Left ventricle myocardium inferior (tissue), 1 donor: ENCODE measurements at places on chromosomes 5 and 9. TPM values are rescaled to one million over a fixed set of nuclear protein-coding genes. Genes with fewer than 3 reads are reported as not detected.

DNA sequence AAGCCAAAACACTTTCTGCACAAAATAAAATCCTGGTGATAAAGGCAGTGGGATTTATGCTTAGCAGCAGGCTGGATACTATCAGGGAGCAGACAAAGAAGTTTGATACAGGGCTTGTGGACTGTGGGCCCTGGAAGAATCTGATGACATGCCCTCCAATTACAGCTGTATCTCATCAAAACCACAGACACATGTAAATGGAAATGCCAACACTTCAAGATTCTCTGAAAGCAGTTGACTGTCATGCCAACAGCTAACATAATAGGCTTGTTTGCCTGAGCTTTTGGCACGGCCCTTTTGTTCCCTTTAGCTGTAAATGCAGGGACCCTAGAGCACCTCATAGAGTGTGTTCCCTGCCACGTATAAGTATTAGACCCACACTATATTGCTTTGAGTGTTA lies 114.4 kb downstream of the STK32A start:
- H3K27me3 ChIP-seq, result peaks cover 10% of the 10 kb centered on the region
- no peak overlapping the region for H3K4me3 ChIP-seq
- no peak overlapping the region for H3K27ac ChIP-seq

- peaks cover 17% of the 10 kb centered on the region for H3K27me3 ChIP-seq
- H3K36me3 ChIP-seq, result no peaks in the 10 kb centered on the region
- no peak overlapping the region for H3K4me3 ChIP-seq
- H3K4me1 ChIP-seq, result peaks cover 10% of the 10 kb centered on the region
- H3K27ac ChIP-seq, result no peak overlapping the region
Observed at GRCh38 chr5:135735831-135736230, 98.6 kb upstream of the SLC25A48 start.

GRCh38 chr9:127130661-127131538 lies 8.5 kb upstream of the ANGPTL2 start:
- peak; percentile 56 for DNase-seq
- no peaks in the 10 kb centered on the region for H3K27me3 ChIP-seq
- H3K36me3 ChIP-seq, result no peaks in the 10 kb centered on the region
- H3K4me3 ChIP-seq, result no peak overlapping the region
- peaks cover 85% of the 10 kb centered on the region for H3K4me1 ChIP-seq

DNA sequence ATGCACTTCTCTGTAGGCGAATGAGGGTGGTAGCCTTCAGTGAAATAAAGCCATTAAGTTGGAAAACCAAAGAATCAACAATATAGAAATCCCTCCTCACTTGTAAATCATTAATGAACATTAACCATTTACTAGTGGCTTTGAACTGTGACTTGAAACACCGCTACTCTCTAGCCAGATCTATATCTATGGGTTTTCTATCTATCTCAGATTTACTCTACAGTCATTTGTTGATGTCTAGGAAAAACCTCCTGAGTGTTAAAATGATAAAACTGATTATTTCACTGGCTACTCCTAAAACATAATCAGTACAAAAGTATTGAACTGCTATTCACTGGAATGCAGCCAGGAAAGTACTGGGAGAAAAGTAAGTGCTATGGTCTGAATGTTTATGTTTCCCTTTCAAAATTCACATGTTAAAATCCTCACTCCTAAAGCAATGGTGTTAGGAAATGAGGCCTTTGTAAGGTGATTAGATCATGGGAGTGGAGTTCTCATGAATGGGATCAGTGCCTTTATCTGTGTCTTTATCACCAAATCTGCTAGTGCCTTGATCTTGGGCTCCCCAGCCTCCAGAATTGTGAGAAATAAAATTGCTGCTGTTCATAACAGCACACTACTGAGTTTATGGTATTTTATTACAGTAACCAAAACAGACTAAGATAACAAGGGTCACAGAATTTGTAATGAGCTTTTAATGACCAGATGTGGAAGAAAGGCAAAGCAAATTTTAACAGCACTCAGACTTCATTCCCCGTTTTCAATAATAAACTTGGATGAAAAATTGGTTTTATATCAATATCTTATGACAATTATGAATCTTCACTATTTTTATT lies 8.6 kb upstream of the OXCT1 start:
- no peaks in the 10 kb centered on the region for H3K36me3 ChIP-seq
- no peaks in the 10 kb centered on the region for H3K4me1 ChIP-seq
- H3K27ac ChIP-seq, result no peak overlapping the region
- H3K4me3 ChIP-seq, result no peak overlapping the region
- no peak for DNase-seq

- H3K4me1 ChIP-seq, result peaks cover 4% of the 10 kb centered on the region
- H3K36me3 ChIP-seq, result no peaks in the 10 kb centered on the region
- H3K27me3 ChIP-seq, result no peaks in the 10 kb centered on the region
- H3K27ac ChIP-seq, result no peak overlapping the region
- H3K4me3 ChIP-seq, result no peak overlapping the region
Observed at GRCh38 chr5:68465133-68465532, 249.6 kb downstream of the PIK3R1 start.

DNA sequence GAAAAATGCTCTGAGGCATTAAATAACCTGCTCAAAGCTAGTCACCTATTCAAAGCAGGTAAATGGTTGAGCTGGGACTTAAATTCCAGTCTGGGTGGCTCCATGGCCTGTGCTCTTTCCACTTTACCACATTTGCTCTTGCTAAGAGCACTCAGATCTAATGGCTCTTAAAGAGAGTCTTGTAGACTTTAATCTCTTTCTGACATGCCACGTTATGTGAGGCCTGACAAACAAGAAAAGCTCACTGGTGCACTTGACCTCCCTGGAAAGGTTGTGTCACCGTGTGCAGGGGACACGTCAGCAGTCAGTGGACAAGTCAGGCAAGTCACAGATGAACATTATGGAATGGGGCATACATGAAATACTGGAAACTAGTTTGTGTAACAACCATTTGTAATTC lies 129.9 kb upstream of the RPS23 start:
- no peaks in the 10 kb centered on the region for H3K36me3 ChIP-seq
- H3K4me1 ChIP-seq, result no peaks in the 10 kb centered on the region
- H3K27me3 ChIP-seq, result no peaks in the 10 kb centered on the region
- DNase-seq, result no peak
- H3K27ac ChIP-seq, result no peak overlapping the region

DNA sequence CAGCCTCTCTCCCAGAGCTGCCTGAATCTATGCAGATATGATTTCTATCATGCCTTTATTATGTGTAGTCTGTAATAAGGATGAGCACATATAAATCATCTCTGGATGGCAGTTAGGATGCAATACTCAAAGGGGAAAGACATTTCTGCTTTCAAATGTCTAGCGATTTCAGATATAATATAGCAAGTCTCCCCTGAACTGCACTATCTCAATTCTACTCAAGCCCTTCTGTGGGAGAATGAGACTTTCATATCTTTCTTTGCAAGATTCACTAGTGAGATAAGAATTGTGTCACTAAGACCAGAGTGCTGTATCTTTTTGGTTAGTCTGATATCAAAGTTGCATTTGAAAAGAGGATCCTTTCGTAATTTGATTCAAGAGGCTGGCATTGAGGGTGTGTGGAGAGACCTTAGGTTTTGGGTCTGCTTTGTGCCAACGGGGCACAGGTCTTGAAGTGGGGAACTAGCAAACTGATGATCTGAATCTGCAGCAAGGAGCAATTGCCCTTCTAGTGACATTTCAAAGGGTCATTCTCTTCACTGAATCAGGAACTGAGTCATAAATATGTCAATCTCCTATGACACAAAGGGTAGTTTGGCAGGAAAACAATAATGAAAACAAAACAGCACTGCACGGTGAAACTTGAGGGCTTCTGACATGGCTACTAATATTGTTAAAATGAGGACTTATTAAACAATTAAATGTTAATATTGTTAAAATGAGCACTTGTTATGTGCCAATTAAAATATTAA lies 305.5 kb upstream of the CLINT1 start:
- no peaks in the 10 kb centered on the region for H3K4me1 ChIP-seq
- no peak overlapping the region for H3K4me3 ChIP-seq
- peaks cover 17% of the 10 kb centered on the region for H3K27me3 ChIP-seq
- DNase-seq, result no peak
- H3K27ac ChIP-seq, result no peak overlapping the region

DNA sequence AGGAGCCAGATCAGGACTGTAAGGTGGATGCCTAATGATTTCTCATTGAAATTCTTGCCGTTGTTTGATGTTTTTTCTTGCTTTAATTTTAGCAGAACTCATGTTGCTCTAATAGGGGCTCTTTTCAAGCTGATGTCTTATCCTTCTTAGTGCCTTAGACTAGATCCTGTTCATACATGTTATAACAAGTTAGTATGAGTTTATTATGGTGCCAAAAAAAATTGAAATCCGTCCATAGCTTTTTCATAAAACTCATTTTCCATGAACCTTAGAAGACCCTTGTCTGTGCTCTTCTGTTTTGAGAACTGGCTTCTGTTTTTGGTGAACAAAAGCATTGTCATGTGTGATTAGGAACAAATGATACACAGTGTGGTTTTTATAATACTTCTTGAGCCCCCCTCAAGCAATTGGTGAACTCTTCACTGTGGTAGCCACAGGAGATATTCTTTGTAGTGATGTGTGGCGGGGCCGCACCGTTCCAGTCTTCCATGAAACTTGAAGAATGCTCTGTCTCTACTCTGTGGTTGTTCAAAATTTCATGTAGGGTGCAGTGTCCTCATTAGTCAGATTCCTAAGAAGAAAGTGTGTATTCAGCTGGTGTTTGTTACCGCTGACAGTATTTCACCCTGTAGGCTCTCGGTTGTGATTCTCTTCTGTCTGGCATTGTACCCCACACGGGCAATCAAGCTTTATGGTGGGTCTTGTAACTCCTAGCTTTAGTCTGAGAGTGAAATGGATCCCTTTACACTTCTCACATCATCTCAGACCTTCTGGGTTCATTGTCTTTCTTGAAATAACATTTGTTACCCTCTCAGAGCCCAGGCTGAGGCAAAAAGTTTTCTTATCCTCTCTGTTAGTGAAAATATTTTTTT lies 10.7 kb downstream of the OTULIN start:
- H3K27me3 ChIP-seq, result no peaks in the 10 kb centered on the region
- peak overlapping the region; percentile 28 for H3K4me3 ChIP-seq
- peak overlapping the region; percentile 63 for H3K27ac ChIP-seq
- no peak for DNase-seq

- peaks cover 14% of the 10 kb centered on the region for H3K4me1 ChIP-seq
- no peaks in the 10 kb centered on the region for H3K27me3 ChIP-seq
- DNase-seq, result no peak
Observed at GRCh38 chr9:33414889-33415500, 12.6 kb upstream of the AQP7 start.

DNA sequence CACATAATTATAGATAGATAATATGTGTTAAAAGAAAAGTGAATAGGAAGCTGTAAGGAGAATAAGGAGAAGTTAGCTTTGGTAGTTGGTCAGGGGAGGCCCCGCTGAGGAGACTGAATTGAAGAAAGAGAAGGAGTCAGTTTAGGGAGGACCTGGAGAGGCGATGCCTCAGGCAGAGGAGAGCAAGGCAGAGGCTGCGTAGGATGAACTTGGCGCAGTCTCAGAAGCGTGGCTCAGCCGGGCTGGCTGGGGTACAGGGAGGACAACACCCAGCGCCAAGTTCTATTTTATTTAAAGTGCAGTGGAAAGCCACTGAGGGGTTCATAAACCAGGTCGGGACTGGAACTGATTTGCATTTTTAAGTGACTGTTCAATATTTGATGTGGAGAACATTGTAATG lies 68.5 kb downstream of the PTCD2 start:
- no peak overlapping the region for H3K4me3 ChIP-seq
- no peaks in the 10 kb centered on the region for H3K36me3 ChIP-seq
- peak overlapping the region; percentile 47 for H3K27ac ChIP-seq
- peaks cover 53% of the 10 kb centered on the region for H3K4me1 ChIP-seq
- H3K27me3 ChIP-seq, result no peaks in the 10 kb centered on the region

DNA sequence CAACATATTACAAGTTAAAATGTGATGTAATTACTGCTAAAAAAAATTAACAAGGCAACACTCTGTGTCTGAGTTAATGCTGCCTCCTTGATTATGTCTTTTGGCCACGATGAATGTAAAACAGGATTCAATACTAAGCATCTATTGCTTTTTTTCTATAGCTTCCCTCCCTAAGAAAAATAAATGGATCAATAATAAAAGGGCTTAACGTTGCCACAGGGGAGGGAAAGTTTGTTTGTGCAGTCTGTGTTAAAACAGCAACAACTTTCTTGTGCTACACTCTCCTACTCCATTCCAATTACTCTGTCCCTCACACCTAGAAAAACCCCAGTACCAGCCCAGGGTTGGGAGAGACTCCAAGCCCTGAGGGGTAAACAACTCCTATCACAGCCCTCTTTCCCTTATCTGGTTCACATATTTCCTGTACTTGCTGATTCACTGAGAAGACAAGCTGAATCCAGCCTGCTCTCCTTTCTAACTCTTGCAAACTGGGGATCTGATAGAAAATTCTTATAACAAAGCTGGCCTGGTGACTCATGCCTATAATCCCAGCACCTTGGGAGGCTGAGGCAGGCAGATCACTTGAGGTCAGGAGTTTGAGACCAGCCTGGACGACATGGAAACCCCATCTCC lies 44.8 kb downstream of the PTPN3 start:
- DNase-seq, result no peak
- H3K27ac ChIP-seq, result no peak overlapping the region
- H3K36me3 ChIP-seq, result peaks cover 9% of the 10 kb centered on the region
- no peaks in the 10 kb centered on the region for H3K27me3 ChIP-seq
- no peak overlapping the region for H3K4me3 ChIP-seq

- H3K36me3 ChIP-seq, result peaks cover 48% of the 10 kb centered on the region
- no peaks in the 10 kb centered on the region for H3K27me3 ChIP-seq
- H3K27ac ChIP-seq, result no peak overlapping the region
- DNase-seq, result no peak
Observed at GRCh38 chr9:122256206-122256605, 8.4 kb downstream of the RBM18 start.

DNA sequence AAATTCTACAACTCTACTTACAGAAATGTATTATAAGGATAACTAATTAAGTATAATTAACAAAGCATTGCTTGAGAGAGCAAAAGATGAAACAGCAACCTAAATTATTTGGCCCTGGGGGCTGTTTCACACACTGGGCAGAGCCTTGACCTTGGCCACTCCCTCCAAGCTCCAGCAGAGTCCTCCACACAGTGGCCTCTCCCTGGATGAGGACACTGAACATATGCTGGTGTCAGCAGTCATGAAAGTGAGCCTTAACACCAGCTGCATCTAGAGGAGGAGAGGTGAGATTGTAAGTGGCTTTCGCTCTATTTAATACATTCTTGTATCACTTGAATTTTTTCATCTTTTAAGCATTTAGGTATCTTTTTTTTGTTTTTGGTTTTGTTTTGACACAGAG lies 23.3 kb upstream of the ZDHHC12 start:
- no peak overlapping the region for H3K27ac ChIP-seq
- H3K27me3 ChIP-seq, result no peaks in the 10 kb centered on the region
- H3K36me3 ChIP-seq, result peaks cover 62% of the 10 kb centered on the region
- H3K4me1 ChIP-seq, result no peaks in the 10 kb centered on the region
- H3K4me3 ChIP-seq, result no peak overlapping the region

The MCIDAS gene
- total RNA-seq, result not detected

The ZNF367 gene
- 3.9 TPM for total RNA-seq

The FAT2 gene
- total RNA-seq, result not detected

The HBEGF gene
- 27.2 TPM for total RNA-seq

The BTNL3 gene
- total RNA-seq, result not detected

The PCDHGA3 gene
- total RNA-seq, result 12.2 TPM

The BRD9 gene
- 23.6 TPM for total RNA-seq

The ACSL6 gene
- 2.7 TPM for total RNA-seq

The TTLL11 gene
- total RNA-seq, result 7.3 TPM

The WHRN gene
- total RNA-seq, result 0.80 TPM

The CDKN2A gene
- total RNA-seq, result 0.30 TPM

The LVRN gene
- 0.14 TPM for total RNA-seq

The PNPLA7 gene
- total RNA-seq, result 9.0 TPM

The TEX53 gene
- total RNA-seq, result not detected

The SMIM33 gene
- total RNA-seq, result not detected
